NCI-H1436 (cell line): ENCODE measurements at places on chromosomes 3 and 15.

DNA sequence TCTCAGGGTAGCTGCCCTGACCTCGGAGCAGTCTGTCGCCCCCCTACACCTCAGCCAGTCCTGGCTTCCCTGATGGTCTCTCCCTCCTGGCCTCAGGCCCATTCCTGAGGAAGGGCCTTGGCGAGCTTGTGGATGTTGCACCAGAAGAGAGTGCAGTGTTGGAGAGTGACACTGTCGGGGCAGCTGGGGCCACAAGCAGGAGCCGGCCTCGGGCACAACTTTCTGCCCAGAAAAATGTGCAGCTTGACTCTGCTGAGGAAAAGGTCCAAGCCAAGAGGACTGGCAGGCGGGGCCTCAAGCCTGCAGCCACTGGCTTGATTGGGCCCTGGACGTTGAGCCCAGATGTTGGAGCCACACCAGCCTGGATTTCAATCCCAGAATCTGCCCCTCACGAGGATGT, 12.8 kb downstream of the HEMK1 start:
- no peak for DNase-seq

DNA sequence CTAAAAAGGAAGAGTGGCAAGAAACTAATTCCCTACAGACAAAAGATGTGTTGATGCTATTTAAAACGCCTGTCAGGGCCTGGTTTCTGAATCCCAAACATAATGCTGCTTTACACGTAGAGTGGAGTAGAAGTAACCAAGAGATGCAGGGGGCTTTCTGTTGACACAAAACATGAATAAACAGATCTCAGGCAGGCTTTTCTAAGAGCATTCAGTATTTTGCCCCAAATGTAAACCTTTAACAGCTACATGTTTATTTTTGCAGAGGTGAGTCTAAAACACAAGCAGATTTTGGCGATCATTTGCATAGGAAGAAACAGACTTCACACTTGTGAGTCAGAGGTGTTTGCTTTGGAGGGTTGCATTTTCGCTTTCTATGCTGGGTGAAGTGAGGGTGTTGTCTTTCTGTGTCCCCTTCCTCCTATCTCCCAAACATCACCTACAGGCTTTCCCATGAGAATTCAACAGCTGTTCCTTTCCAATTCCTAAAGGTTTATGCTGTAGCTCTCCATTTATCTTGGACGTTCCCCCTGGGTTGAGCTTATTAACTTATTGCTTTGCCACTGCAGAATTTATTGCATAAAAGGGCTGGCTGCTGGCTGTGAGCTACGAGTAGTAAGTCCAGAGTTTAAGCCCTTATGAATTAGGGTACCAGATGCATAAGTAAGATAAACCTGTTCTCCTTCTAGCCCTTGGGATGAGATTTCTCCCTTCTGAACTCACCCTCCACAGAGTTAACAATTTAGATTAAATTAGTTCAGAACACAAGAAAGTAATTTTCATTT, 156.7 kb downstream of the DIPK2A start:
- DNase-seq: no peak

DNA sequence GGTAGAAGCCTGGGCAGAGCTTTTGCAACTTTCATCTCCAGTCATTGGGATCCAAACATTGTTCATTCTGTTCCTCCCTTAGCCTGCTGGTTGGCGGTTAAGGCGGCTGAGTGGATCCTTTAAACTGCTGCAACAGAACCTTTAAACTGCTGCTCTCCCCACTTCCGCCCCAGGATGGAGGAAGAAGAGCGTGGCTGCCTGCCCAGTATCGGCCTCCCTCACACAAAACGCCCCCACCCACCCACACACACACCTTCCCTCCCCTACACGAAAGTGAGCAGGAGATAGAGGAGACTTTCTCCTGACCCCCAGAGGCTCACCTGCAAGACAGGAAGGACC, 460 bp upstream of the ZMAT3 start:
- DNase-seq: no peak

DNA sequence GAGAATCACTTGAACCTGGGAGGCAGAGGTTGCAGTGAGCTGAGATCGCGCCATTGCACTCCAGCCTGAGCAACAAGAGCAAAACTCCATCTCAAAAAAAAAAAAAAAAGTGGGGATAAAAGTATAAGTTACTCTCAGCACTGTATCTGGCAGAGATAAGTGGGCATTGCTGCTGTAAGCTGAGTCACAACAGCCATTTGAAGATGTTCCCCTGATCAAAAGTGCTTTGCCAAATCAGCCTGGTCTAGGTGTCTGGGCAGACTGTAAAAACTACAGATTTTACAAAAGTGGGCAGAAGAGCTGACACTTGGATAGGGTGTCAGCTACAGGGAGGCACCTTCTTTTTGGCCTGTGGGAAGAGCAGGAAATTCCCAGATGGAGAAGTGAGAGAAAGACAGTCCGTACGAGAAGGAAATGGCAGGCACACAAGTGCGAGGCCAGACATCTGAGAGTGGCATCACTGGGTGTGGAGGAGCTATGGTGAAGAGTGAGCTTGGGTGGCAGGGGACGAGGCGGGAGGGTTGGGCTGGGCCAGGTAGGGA, 78.5 kb downstream of the TRAK1 start:
- no peak for DNase-seq

DNA sequence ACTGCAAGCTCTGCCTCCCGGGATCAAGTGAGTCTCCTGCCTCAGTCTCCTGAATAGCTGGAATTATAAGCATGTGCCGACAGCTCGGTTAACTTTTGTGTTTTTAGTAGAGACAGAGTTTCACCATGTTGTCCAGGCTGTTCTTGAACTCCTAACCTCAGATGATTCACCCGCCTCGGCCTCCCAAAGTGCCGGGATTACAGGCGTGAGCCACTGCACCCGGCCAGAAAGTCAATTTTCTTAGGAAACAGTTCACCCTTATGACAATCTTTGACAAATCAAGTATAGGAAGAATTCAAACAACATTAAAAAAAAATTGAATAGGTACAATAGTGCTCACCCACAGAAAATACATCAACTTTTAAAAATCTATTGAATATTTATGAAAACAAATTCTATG, 23.6 kb upstream of the DUT start:
- DNase-seq: no peak

GRCh38 chr15:99100245-99101173, 4.4 kb upstream of the SYNM start:
- peak; percentile 5 for DNase-seq

DNA sequence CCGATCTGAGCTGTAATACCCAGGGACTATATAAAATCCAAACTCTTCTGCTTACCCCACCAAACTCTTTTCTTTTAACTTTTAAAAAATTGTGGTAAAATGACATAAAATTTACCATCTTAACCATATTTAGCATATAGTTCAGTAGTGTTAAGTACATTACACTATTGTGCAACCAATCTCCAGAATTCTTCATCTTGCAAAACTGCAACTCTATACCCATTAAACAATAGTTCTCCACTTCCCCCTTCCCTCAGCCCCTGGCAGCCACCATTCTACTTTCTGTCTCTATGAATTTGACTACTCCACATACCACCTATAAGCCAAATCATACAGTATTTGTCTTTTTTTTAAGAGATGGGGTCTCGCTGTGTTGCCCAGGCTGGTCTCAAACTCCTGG, 38.7 kb downstream of the SENP8 start:
- DNase-seq: no peak

DNA sequence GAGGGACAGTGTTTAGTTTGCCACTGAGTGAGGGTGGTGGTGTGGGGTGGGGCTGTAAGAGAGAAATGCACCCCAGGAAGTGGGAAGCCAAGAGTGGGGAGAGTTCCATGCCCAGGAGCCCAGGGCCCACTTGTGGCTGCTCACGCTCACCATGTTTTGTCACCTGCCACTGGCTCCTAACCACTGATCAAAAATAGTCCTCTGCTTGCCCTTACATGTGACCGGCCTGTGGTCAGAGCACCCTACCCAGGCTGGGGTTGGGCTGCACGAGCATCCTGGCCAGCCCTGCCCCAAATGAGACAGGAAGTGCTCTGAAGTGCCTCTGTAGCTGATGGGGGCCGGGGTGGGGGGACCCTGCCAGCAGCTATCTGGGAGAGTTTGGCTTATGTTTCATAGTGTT, 216.3 kb downstream of the RPLP1 start:
- no peak for DNase-seq

- DNase-seq: no peak
Measured at GRCh38 chr15:68789534-68790241, 31.0 kb downstream of the ANP32A start.
